Fibroblast of pulmonary artery (primary cell): ENCODE measurements at places on chromosomes 4 and X.

GRCh38 chr4:139817657-139818452, 152.2 kb downstream of the MGST2 start:
- DNase-seq = no peak

DNA sequence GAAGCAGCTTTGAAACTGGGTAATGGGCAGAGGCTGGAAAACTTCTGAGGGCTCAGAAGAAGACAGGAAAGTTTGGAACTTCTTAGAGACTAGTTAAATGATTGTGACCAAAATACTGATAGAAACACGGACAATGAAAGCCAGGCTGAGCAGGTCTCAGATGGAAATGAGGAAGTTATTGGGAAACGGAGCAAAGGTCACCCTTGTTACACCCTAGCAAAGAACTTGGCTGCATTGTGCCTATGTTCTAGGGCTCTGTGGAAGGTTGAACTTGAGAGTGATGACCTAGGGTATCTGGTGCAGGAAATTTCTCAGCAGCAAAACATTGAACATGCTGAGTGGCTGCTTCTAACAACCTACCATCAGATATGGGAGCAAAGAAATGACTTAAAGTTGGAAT, 50.8 kb upstream of the FBXW7 start:
- DNase-seq = no peak

- DNase-seq = peak; percentile 2
Measured at GRCh38 chr4:82223715-82224114, 150.1 kb downstream of the HNRNPD start.

- DNase-seq = no peak
Measured at GRCh38 chr4:101187841-101188240, 159.5 kb downstream of the PPP3CA start.

GRCh38 chrX:130654409-130654950, 248.5 kb downstream of the ENOX2 start:
- peak; percentile 6 for DNase-seq

- DNase-seq = no peak
Measured at GRCh38 chrX:2176733-2177132, 324.0 kb downstream of the DHRSX start.

DNA sequence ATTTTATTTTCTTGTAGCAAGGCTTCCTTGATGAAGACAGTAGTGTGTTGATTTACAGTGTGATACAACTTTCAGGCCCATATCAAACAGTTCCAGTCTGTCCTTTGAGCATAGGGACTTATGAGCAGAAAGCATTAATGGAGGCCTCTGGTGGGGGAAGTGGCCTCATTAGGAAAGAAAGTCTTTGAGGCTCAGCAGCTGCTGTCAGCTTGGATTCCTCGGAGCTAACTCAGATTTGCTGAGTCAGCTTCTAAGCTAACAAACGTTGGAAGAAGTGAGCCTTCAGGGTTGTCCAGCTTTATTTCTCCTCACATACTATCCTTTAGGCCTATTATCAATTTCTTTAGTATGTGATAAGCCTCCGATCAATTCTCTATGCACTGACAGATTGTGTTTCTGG, 15.8 kb upstream of the SFRP2 start:
- DNase-seq = no peak

DNA sequence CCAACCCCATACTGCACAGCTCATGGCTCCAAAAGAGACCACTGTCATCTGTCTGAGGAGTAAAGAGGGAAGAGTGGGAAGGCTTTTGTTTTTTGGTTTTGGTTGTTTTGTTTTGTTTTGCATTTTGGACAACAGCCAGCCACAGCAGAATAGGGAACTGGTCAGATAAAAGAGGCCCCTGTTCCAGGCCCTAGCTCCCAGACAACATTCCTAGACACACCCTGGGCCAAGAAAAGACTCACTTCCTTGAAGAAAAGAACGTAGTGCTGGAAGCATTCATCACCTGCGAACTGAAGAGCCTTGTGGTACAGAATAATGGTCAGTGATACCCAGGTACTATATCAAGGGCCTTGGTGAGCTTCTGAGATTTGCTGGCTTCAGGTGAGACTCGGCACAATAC, 619.4 kb upstream of the SPANXN1 start:
- no peak for DNase-seq

- no peak for DNase-seq
Measured at GRCh38 chr4:8912089-8912455, 40.4 kb upstream of the HMX1 start.

GRCh38 chrX:40326186-40326965, 228.6 kb upstream of the BCOR start:
- no peak for DNase-seq

GRCh38 chr4:78343682-78344081, 207.9 kb upstream of the ANXA3 start:
- DNase-seq = no peak

GRCh38 chr4:48047896-48048295, 31.3 kb downstream of the NIPAL1 start:
- DNase-seq = no peak

GRCh38 chrX:22134681-22135080, 102.6 kb downstream of the PHEX start:
- peak; percentile 59 for DNase-seq
